ENCODE measurements at places on chromosomes 6 and 20.

DNA sequence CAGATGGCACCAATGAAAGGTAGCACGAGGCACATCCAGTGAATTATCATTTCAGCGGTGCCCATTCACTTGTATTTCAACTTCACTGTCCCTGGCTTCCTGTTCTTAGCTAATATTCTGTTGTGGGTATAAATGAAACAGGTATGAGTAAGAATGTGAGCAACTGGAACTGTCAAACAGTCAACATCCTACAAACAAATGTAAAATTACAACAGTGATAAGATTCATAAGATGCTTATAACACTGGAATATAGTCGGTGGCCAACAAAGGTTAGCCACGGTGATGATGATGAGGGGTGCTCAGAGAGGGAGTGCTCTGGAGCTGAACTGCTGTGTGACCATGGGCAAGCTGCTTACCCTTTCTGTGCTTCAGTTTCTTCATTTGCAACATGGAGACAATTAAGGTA is 74.9 kb upstream of the TOX2 start:
- DNase-seq = no peak

DNA sequence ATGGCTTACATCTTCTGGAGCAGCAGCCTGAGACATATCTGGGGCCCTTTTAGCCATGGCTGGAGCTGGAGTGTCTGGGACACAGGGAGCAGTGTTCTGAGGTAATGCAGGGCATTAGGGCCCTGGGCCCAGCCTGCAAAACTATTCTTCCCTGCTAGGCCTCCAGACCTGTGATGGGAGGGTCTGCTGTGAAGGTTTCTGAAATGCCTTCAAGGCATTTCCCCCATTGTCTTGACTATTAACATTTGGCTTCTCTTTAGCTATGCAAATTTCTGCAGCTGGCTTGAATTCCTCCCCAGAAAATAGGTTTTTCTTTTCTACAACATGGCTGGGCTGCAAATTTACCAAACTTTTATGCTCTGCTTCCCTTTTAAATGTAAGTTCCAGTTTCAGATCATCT is 61.5 kb downstream of the EDN1 start:
- DNase-seq = no peak

DNA sequence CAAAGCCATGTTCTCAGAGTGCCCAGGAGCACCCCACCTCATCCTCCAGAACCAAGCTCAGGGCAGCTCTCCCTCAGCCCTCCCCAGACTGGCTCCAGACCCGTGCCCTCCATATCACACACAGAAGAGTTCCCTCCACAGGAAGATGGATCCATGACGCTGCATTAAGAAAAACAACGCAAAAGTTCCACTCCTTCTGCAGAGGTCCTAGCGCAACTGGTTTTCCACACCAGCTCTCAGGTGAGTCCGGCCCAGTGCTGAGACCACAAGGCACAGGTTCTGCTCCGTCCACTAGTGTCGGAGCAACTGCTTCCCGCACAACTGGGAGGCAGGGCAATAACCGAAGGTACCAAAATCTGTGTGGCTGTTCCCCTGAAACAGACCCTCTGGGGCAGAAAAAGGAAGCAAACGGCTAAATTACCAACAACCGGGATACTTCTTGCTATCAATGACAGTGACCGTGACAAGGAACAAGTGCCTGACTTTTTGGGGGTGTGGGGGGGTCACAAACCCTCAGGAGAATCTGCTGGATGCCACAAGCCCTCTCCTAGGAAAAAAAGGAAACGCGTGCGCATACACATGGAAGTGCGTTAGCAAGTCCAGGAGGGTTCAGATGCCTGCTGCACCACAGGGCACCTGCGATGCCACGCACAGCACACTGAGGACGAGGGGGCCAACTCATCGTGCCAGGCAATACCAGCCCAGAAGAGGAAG is 49.2 kb downstream of the MYH7B start:
- no peak for DNase-seq

- DNase-seq = peak; percentile 40
Observed at GRCh38 chr6:138001750-138002349, 105.4 kb downstream of the PERP start.

- no peak for DNase-seq
Observed at GRCh38 chr6:47752801-47753200, 29.0 kb upstream of the OPN5 start.

GRCh38 chr6:132962936-132963868 is 148.8 kb downstream of the RPS12 start:
- DNase-seq = peak; percentile 70

- no peak for DNase-seq
Observed at GRCh38 chr20:63337786-63338420, 23.2 kb downstream of the CHRNA4 start.

GRCh38 chr6:41901882-41902519 is 6.8 kb upstream of the USP49 start:
- peak; percentile 14 for DNase-seq

DNA sequence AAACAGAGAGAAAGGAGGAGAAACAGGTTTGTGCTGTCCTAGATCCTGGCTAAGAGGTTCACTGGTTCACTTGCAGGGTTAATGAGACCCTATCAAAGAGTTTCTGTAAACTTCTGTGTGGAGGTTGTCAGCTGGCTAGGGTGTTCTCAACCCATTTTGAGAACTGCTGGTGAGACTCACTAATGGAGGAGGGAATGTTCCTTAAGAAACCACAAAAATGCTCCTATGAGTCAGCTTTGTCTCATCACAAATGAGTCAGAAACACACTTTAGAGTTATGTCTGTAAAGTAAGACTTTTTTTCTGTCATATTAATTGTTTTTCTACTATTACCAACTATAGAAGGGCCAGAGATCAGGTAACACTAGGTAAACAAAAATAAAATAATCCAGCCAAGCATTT is 884.4 kb downstream of the PHF3 start:
- peak; percentile 63 for DNase-seq

DNA sequence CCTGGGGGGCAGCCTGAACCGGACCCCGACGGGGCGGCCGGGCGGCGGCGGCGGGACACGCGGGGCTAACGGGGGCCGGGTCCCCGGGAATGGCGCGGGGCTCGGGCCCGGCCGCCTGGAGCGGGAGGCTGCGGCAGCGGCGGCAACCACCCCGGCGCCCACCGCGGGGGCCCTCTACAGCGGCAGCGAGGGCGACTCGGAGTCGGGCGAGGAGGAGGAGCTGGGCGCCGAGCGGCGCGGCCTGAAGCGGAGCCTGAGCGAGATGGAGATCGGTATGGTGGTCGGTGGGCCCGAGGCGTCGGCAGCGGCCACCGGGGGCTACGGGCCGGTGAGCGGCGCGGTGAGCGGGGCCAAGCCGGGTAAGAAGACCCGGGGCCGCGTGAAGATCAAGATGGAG is 636 bp downstream of the SRF start:
- peak; percentile 19 for DNase-seq

- no peak for DNase-seq
Observed at GRCh38 chr20:31751126-31751525, 12.0 kb downstream of the TPX2 start.

DNA sequence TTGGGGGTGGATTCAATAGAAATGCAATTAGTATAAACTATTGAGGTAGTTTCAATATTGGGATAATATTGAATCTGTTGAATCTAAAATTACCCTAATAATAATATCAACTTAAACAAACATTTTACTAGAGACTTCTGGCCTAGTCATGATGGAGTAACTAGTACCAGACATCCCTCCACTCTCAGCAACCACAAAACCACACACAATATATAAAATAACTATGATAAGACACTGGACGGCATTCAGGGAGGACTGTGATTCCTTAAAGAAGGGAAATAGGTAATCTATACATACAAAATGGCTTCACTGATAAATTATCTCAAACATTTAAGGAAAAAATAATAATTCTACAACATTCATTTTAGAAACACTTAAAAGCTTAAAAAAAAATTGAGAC is 38.9 kb upstream of the TMEM14A start:
- DNase-seq = no peak

GRCh38 chr6:69314001-69314400 is 482.8 kb downstream of the LMBRD1 start:
- no peak for DNase-seq

GRCh38 chr6:17894191-17894590 is 93.2 kb downstream of the KIF13A start:
- DNase-seq = no peak
